ENCODE measurements at places on chromosomes 4 and X.
A peak's percentile ranks its signal among the peaks of the same experiment; 100 is the strongest.

GRCh38 chr4:39978904-39979303, 1.2 kb upstream of the PDS5A start:
- DNase-seq, result no peak

GRCh38 chr4:122118243-122118642, 33.9 kb upstream of the BLTP1 start:
- no peak for DNase-seq

DNA sequence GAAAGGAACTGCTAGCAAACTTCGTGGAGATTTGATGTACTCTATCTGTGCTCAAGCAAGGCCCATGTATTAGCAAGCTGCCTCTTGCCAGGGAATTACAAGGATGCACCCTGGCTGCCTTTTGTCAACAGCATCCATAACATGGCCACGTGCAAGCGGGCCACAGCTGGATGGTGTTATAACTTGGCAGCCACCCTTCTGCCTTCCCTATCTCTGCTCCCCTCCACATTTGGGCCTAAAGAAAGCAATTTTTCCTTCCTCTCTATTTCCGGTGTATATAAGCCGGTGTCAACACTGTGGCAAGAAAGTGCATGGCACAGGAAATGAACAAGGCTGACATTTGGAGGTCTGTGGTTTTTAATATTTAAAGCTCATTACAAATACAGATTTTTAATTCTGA, 94.8 kb downstream of the CLNK start:
- DNase-seq, result no peak

GRCh38 chrX:16516232-16516876, 133.6 kb upstream of the S100G start:
- no peak for DNase-seq

GRCh38 chrX:10387011-10387410, 230.2 kb downstream of the CLCN4 start:
- no peak for DNase-seq

DNA sequence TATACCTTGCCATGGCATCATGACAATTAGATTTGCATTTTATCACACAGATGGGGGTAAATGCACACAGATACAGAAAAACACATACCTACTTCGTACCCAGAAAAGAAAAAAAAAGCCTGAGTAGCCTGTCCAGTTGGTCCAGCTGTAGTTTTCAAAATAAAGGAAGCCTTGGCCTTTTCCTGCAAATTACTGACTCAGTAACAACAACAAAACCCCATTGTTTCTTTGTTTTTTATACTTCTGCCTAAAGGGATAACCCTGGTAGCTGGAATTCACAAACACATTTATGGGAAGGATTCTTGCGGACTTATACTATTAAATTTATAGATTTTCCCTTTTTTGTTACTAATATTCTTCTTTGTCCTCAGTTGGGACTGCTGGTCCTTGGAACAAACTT, 156.4 kb upstream of the PCDH10 start:
- no peak for DNase-seq

DNA sequence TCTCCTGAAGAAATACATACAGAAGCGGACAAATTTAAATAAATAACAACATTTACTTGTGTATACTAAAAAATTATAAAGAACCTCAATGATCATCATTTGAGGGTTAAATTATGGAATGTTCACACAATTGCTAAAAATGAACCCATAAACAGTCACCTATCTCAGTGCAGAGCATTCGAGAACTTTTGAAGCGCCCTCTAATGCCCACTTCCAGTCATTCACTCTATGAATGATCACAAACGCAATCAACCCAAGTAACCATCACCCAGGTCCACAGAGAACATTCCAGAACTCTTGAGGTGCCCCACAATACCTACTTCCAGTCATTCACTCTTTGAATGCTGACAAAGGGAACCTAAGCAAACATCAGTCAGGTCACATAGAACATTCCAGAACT, 103.5 kb upstream of the PLAC1 start:
- DNase-seq, result peak; percentile 9

GRCh38 chr4:89658701-89659024, 178.3 kb downstream of the SNCA start:
- no peak for DNase-seq

- DNase-seq, result peak; percentile 17
Observed at GRCh38 chr4:138892483-138893407, 122.8 kb upstream of the NOCT start.

DNA sequence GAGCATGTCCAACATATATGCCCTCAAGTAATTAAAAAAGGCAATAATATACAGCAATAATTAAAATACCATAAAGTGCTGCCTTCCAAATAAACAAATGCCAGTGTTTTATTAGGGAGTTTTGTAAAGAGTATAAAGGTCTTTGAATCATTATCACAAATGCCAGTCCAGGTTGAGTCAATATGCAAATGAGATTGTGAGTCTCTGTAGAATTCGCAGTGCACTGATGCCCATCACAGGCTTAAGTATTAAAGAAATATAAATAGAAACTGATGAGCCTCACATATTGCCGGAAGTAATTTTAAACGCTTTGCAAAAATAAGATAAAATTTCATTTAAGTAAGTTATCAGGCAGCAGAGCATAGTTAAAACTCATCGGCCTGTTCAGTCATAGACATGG, 205.0 kb upstream of the TECRL start:
- no peak for DNase-seq

- DNase-seq, result no peak
Observed at GRCh38 chr4:149835280-149835679, 19.6 kb upstream of the IQCM start.

GRCh38 chr4:8525383-8526120, 54.6 kb upstream of the GPR78 start:
- no peak for DNase-seq

- no peak for DNase-seq
Observed at GRCh38 chr4:94642561-94642866, 115.2 kb upstream of the BMPR1B start.

DNA sequence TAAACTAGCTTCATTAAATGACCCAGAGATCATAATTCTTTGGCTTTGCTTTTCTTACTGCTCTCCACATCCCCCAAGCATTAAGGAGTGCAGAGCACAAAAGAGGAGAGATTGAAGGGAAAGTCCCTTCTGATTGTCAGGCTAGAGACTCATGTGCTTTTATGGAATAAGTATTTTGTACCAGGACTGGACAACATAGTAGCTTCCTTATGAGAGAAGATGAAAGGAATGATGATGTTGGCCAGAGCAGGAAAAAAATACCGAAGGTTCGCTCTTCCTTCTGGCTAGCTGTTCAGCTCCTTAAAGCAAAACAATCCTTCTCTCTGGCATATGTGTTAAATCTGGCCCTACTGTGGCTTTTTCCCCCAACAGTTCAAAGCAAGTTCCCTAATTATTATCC, 53.1 kb downstream of the HOPX start:
- DNase-seq, result no peak

GRCh38 chrX:9609499-9609898, 144.6 kb downstream of the TBL1X start:
- DNase-seq, result no peak

DNA sequence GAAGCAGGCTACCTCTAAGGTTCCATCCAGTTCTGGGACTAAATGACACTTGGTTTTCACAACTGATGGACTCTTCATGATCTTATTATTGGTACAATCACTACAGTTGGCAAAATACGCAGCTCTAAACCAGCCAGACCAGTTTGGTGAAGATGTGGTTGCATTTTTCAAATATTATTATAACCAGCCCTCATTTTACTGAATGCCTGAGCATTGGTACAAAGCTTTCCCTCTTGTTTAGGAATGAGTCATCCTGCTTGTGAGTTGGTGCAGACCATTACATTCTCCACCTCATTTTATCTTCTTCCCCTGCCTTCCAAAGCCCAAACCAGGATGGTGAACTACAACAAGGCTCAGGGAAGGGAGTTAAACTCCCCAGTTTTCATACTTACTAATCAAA, 223.1 kb downstream of the KDR start:
- DNase-seq, result no peak

DNA sequence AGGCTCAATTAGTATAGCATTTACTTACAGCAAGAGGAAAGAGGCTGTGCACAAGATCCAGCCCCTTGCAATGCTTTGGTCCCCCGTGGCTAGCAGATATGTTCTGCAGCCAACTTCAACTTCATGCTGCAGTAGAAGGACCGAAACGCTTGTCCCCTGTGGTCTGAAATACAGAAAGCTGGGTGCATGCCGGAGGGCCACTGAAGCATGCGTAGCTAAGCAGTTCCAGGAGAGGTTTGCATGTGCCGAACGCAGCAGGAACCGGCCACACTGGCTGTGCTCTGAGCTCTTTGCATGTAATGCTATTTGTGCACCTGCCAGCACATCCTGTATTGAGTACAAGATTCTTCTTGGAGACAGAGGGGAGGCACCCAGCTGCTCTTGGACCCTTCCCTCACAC, 35.8 kb upstream of the SHISA3 start:
- no peak for DNase-seq

- no peak for DNase-seq
Observed at GRCh38 chrX:76454456-76454927, 27.0 kb downstream of the MAGEE1 start.

- no peak for DNase-seq
Observed at GRCh38 chrX:34218063-34218462, 85.9 kb upstream of the FAM47A start.

DNA sequence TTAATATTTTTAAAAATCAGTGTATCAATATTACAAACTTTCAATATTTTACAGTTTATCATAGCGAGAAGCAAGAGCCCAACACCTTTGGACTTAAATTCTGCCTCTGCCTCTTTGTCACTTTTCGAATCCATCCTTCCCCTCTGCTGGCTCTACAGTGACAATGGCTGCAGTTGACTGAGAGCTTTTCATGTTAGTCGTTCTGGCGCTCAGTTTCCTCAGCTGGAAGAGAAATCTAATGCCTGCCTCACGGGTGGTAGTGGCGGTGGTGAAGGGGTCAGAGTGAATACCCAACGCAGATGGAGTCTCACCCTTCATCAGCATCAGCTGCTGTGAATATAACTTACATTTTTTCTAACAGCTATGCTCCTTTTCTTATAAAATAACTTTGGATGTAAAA, 144.8 kb downstream of the NWD2 start:
- no peak for DNase-seq

DNA sequence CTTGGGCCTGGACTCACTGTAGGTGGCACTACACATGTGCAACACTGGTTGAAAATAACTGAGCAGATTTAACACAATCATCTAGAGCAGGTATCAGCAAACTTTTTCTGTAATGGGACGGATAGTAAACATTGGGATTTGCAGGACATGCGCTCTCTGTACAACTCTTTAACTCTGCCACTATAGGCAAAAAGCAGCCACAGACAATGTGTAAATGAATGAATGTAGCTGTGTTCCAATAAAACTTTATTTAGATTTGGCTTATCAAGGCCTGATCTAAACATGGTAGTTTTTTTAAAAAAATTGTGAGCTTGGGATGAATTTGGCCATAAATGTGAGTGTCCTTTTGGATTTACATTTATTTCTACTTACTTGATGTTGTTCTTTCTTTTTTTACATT, 407.3 kb downstream of the FAT4 start:
- no peak for DNase-seq

GRCh38 chr4:138961664-138962063, 53.9 kb upstream of the NOCT start:
- no peak for DNase-seq

- no peak for DNase-seq
Observed at GRCh38 chr4:139540632-139541031, 15.4 kb downstream of the SETD7 start.

DNA sequence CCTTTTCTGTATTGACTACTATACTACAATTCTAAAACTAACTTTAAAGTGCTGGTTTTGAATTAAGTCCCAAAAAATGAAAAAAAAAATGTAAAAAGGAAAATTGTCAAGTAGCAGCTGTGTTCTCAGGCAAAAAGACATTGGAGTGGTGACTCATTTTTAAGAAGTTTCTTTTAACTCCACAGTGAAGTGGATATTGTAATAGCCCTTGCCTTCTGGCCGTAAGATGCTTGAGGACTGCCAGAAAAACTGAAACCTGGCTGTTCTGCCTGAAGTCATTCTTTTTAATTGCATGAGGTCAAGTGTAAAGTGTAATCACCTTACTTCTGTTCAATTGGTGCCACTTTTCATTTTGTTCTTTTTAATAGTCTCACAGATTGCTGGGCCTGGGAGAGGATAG, 28.9 kb downstream of the SPANXD start:
- no peak for DNase-seq

DNA sequence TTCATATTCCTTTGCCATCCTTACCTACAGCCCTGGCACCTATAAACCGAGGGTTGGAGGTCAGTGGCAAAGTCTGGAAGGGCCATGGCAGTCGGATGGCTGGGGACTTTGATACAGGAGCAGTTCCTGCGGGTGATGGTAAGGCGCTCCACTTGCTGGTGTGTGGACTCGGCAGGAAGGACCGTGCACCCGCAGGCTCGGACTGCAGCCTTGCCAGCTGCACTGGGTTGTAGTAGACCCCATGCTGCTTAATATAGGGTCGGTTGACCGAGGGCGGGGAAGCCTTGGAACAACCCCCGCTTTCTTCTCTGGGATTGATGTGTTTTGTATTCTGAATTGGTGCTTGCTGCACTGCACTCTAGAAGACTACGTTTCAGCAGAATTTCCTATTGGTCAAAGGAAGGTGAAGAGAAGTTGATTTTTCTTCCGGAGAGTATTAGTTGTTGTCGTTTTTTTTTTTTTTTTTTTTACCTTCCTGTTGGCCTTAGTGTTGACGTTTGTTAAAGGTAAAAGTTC, 638 bp downstream of the BLTP1 start:
- peak; percentile 30 for DNase-seq

GRCh38 chr4:53625888-53626287, 34.6 kb upstream of the LNX1 start:
- no peak for DNase-seq

- DNase-seq, result no peak
Observed at GRCh38 chr4:109295081-109295480, 7.4 kb downstream of the COL25A1 start.

- DNase-seq, result no peak
Observed at GRCh38 chr4:184191267-184191666, 26.4 kb downstream of the ENPP6 start.

- DNase-seq, result no peak
Observed at GRCh38 chrX:133493366-133493765, 78.1 kb upstream of the GPC4 start.

GRCh38 chr4:172867835-172868234, 300.8 kb upstream of the GALNT7 start:
- DNase-seq, result no peak

- DNase-seq, result no peak
Observed at GRCh38 chr4:183441276-183441675, 3.2 kb upstream of the CDKN2AIP start.

DNA sequence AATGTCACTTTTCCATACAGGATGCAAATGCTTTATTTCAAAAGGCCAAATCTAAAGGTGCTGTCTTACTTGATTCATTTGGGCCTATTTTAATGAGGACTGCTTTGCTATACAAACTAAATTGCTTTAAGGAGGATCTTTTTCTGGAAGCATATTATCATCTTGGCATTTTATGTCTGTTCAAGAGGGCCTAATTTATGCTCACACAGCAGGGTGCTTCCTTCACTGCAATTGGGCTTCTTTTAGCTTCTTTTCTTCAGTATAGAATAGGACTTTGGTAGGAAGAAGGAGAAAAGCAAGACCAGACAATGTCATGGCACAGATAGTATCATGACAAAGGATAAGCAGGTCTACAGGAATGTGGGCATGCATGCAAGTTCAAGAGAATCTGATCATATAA, 222.4 kb upstream of the ANKRD50 start:
- no peak for DNase-seq

Data from activated CD4-positive, alpha-beta T cell treated with anti-CD3 and anti-CD28 coated beads for 48 hours (primary cell).